ENCODE measurements at places on chromosomes 4 and X.

- no peak for DNase-seq
Measured at GRCh38 chrX:94830717-94831116, 1156.7 kb downstream of the FAM133A start.

DNA sequence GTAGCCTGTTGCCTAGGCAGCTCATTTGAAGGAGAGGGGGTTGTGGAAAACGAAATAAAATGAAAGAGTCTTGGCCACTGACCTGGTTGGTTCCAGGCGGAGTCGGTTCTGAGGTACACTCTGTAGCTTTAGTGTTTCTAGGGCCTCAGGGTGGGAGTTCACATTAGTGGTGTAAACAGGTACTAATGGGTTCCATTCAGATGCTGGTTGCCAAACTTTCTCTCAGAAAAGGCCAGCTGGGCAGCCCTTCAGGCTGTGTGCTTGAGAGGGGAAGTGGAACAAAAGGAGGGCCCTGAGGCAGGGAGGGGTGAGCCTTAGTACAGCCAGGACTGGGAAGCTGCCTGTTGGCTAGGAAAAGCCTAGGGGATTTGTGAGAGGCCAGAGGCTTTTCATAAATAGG is 24.8 kb downstream of the NHSL2 start:
- no peak for DNase-seq

- no peak for DNase-seq
Measured at GRCh38 chrX:109393859-109394258, 88.0 kb downstream of the GUCY2F start.

DNA sequence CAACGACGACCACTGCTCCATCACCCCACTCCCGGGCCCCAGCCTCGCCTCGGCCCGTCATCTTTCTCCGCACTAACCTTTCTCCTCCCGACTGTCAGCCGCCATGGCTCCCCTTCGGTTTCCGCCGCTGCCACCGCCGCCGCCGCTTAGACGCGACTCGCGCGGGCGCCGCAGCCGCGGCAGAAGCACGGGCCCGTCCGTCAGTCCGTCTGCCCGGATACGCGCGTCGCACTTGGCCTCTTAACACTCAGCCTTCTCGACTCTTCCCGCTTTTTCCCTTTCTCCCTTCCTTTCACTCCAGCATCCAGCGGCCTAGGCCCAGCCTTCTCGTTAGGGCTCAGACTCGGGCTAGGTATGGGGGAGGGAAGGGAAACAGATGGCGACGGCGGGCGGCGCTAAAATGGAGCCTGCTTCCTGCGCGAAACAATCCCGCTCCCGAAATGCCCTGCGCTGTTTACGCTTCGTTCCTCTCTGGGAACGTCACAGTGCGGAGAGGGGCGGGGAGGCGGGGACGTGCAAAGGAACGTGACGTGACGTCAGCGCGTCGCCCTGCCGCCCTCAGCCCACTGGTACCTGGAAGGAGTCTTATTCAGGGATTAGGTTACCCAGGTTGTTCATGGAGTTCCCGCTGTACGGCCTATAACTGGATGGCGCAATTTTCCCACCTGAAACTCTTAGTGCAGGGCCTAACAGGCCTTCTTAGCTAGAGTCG is at the start of gene YTHDC1:
TSS of gene YTHDC1 (minus strand) at position 442 of the 712 bp plus-strand sequence. CDS start at position 105, 337 bp downstream.
- peak; percentile 86 for DNase-seq

DNA sequence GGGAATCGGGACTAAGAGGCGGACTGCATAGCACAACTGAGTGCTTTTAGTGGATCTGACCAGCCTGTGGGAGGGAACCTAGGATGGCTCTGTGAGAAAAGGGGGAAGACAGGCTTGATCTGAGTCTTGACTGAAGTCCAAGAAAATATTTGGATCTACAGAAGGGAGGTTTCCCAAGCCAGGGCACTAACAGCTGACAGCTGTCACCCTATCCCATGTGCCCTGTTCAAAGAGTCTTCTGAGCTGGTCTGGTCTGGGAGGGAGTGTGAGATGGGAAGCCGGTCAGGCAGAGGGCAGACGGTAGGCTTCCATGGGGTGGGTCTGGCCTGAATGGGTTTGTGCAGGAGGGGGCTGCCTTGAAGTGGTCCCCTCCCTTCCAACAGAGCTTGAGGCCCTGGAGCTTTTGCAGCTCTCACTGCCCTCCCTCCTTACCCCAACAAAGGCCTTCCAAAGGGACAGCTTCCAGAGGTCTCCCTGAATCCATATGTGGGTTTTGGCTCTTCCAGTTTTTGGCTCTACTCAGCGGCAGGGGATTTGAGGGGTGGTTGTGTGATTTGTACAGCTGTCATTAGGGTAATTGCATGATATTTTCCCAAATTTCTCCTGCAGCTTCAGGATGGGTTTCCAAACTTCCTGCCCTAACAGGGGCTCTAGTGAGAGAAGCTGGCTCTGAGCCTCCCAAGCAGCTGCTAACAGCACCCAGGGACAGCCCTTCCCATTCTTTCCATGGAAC is 643.7 kb downstream of the BCOR start:
- peak; percentile 92 for DNase-seq

DNA sequence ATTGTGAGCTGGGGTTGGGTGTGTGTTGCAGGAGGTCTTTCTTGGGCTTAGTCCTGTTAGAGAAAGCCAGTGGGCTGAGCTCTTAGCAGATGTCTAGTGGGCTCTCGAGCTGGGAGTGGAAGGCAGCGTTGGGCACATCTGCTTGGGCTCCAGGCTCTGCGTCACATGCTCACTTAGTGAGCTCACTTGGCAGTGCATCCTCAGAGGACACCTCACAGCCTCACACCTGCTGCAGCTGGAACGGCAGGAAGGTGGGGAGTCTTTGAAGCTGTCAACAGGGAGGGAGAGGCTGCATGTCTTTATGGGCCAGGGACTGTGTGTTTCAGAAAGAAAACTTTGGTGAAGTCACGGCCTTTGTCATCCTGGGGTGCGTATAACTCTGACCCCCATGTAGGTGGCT is 82.2 kb downstream of the PSAPL1 start:
- no peak for DNase-seq

DNA sequence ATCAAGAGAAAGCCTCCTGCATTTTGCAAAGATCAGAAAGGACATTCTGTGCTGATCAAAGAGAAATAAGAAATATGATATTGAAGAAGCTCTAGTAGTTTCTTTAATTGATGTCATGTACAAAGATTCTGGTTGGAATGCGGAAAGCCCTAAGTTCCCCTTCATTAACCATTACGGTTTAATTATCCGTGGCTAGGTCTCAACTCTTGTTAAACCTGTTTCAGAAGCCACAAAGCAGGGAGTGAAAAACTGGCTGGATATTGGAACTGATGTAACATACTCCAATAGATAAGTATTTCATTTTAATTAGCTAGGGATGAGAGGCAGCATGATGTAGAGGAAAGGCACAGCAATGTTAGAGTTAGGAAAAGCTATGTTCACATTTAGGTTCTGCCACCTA is 55.7 kb downstream of the SPANXN3 start:
- DNase-seq, result no peak

DNA sequence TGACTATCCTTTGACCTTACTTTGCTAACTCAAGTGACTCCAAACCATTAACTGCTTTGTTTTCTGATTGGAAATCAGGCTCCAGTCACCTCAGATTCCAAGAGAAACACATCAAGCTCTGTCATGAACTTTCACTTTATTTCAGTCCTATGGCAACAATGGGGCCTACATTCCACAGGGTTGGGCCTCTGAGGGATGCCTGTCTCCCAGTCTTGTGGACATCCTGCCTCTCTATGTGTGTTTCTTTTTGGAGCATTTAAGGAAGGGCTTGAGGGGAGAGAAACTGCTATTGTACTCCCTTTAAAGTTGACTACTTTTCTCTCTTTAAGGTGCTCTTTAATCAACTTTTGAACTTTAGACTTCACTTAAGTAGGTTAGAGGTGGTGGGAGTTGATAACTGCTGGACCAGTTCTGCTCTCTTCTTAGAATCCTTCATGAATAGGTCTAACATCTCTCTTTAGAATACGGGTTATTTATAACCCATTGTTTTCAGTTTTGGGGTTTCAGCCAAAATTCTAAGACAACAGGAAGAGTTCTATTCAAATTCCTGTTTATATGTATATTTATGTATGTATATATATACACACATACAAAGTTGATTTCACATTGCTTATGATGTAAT is 274.3 kb upstream of the NR3C2 start:
- no peak for DNase-seq

DNA sequence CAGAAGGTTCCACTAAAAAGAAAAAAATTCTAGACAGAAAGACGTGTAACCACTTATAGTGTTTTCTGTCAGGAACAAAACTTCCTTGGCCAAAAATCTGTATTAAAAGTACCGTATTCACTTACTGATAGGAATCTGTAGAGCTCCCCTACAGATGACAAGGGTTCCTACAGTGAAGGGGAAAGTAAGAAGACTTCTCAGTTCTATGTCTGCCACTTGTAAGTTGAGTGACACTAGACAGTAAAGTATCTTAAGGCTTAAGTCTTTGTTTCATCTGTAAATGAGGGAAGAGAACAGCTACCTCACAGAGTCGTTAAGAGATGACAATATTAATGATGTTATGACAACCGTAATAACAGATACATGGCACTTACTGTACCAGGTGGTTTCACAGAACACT is 3.3 kb downstream of the COQ2 start:
- DNase-seq, result no peak

DNA sequence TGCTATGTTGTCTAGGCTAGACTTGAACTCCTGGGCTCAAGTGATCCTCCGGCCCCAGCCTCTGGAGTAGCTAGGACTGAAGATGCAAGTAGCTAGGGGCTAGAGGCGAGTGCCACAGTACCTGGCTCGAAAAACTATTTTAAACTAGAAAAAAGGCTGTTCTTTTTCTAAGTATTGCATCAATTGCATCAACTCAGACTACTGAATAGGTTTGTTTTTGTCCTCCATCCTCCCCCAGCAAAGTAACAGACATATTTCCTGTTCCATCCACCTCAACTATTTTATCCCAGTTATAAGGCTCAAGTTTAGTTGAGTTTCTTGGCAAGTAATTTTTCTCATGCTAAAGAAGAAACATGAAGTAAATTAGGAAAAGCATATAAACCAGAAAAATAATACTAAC is 4.1 kb downstream of the SH3RF1 start:
- no peak for DNase-seq

- no peak for DNase-seq
Measured at GRCh38 chr4:28010577-28011240, 1150.1 kb downstream of the STIM2 start.

- no peak for DNase-seq
Measured at GRCh38 chr4:183770906-183771305, 111.8 kb downstream of the TRAPPC11 start.

- DNase-seq, result no peak
Measured at GRCh38 chrX:130091980-130092522, 18.2 kb downstream of the ELF4 start.

- no peak for DNase-seq
Measured at GRCh38 chr4:16139066-16139945, 55.5 kb upstream of the PROM1 start.

DNA sequence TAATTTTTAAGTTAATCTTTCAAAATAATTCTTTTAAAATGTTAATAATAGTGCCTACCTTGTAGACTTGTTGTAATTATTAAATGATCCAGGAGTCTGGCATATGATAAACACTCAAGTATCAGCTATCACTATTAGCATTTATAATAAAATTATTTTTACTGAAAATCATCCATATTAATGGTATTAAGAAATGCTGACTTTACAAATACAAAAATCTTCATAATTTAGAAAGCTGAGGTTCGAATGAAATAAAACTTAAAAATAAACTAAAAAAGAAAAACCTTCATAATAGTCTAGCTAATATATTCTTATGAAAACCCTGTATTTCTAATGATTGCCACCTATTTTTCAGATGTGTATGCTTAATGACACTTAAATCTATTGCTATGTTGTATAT is 5.2 kb downstream of the MGARP start:
- DNase-seq, result no peak

DNA sequence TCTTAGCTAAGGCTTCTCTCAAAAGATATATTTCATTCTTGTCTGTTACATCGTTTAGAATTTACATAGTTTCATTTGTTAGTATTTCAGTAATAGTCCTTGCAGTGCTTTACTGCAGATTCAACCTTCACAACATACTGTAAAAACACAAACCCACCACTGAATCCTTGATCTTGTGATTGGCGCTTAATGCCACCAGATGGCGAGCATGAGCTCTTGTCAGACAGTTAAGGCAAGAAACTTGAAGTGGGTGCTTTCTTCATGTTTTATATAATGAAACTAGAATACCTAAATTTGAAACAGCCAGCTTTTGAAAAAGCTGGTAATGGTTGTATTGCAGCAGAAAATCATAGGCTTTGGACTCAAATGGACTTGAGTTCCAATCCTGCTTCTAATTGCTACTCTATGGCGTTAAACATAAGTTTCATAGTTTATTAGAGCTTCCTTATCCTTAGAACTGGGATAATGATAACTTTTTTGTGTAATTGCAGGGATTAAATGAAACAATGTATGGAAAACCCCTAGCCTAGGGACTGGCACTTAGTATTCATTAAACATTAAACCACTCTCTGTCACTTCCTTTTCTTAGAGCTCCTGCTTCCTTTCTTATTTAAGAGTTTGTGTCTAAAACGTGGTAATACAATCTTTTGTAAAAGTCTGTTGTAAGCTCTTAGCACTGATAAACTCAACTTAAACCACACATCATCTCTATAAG is 95.1 kb downstream of the USP9X start:
- DNase-seq, result no peak

DNA sequence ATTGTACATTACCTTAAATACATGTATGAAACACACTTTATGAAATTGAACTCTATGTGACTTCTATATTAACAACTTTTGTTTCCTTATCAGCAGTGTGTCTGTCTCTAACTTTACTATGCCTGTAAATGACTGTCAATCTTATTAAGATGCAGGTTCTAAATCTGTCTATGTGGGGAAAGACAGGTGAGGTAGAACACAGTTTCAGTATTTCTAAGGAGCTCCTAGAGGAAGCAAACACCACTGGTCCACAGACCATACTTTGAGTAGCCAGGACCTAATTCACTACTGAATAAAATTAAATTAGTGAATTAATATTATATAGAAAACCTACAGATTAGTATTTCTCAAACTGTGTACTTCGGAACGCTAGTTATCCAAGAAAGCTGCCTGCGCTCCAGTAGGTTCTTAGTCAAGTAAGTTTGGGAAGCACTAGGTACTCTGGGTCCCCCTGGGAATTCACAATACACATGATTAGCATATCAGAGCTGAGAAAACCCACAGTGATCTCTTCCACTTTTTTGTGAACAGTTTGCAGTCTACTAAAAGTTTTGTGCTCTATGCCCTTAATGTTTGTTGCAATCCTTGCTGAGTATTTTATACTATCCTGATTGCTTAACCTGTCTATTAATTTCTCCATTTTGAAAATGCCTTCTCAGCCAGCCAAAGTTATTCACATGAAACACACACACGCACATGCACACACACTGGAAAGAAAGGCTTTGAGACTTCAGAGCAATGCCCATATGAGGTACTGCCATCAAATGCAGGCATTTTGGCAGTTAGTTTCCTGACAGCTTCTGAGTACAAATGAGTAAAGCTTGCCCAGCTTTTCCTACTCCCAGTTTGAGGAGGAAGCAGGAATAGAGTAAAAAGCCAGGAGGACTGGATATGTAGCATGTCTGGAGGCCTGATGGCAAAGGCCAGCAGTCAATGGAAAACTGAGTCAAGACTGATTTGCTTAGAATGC is 133.6 kb upstream of the CPEB2 start:
- DNase-seq, result no peak

- no peak for DNase-seq
Measured at GRCh38 chr4:8685831-8686230, 93.3 kb downstream of the CPZ start.

- DNase-seq, result no peak
Measured at GRCh38 chrX:84747516-84747915, 245.3 kb upstream of the HDX start.

- DNase-seq, result no peak
Measured at GRCh38 chrX:114077773-114078172, 506.1 kb upstream of the HTR2C start.
